ENCODE measurements at places on chromosomes 11 and 22.

GRCh38 chr11:94749369-94749768 lies 18.8 kb upstream of the AMOTL1 start:
- DNase-seq, result no peak

GRCh38 chr22:30430933-30431332 lies 5.4 kb downstream of the MTFP1 start:
- no peak for DNase-seq

- peak; percentile 49 for DNase-seq
Observed at GRCh38 chr22:46791201-46791731, 28.8 kb downstream of the TBC1D22A start.

GRCh38 chr22:39244136-39244495 lies 666 bp downstream of the PDGFB start:
- no peak for DNase-seq

GRCh38 chr11:55714982-55715888 lies 53.2 kb downstream of the OR4C6 start:
- DNase-seq, result no peak

DNA sequence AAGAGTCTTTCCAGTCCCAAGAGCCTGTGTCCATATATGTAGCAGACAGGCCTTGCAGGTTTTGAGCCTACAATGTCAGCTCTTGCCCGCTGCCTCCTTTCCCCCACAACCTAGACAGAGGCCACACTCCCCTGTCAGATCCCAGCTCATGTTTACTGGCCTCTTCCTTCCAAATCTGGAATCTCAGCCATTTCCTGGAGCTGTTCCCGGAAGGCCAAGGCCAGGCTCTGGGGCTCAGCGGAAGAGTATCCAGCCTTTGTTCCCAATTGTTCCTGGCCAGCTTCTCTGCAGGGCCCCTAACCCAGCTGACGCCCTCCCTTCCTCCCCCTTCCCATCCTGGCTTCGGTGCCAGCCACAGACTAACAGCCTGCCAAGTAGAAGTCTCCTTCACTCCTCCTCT lies 1.0 kb upstream of the ROBO4 start:
- no peak for DNase-seq

DNA sequence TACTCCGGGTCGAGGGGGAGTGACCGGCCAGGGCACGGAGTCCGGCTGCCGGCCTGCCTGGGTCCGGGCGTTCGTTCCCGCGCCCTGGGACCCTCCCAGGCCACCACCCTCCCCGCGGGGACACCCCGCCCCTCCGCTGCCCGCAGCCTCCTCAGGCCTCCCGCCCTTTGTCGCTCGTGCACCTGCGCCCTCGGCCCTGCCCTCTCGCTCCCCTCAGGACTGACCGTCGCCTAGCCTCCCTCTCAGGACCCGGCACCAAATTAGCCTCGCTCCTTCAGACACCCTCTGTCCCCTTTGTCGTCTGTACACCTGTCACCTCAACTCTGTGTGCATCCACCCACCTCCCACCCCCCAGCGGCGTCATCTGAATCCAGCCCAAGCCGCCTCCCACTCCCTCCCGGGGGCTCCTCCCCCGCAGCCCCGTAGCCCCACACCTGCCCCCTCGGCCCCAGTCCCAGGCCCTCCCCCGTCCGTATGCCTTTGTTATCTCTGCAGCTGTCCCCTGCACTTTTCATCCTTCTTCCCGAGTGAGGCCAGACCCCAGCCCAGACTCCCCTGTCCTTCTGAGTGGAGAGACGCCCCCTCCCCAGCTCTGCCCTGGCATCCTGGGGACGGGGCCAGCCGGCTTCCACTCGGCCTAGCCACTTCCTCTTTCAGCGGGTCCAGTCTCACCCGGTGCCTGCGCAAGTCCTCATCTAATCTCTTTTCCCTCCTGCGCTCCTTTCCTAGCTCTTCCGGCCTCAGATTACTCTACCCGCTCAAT lies 643 bp downstream of the TIGD3 start:
- peak; percentile 14 for DNase-seq

Measured in stimulated activated CD8-positive, alpha-beta memory T cell treated with anti-CD3 and anti-CD28 coated beads, Interleukin-7, amount 100 ng/mL, for 1 hour (primary cell).